ENCODE measurements at places on chromosomes 3 and 15.

DNA sequence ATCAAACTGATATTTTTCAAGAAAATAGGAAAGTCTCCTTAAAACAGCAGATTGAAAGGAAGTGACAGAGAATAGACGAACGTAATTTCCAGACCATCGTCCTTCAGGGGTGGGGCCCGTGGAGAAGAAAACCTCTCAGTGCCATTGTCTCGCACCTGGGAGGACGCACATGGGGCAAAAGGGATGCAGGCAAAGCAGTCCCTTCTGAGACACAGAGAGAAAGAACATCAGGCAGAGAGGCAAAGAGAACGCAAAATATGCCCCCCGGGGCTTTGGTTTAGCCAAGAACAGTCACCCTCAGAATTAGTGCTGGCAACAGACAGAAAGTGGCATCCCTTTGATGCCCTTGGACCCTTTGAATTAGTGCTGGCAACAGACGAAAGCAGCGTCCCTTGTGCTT lies 37.0 kb downstream of the MUC20 start:
- no peak for DNase-seq

- DNase-seq = no peak
These were observed 6.3 kb downstream of the MAN2C1 start for GRCh38 chr15:75361989-75362641.

DNA sequence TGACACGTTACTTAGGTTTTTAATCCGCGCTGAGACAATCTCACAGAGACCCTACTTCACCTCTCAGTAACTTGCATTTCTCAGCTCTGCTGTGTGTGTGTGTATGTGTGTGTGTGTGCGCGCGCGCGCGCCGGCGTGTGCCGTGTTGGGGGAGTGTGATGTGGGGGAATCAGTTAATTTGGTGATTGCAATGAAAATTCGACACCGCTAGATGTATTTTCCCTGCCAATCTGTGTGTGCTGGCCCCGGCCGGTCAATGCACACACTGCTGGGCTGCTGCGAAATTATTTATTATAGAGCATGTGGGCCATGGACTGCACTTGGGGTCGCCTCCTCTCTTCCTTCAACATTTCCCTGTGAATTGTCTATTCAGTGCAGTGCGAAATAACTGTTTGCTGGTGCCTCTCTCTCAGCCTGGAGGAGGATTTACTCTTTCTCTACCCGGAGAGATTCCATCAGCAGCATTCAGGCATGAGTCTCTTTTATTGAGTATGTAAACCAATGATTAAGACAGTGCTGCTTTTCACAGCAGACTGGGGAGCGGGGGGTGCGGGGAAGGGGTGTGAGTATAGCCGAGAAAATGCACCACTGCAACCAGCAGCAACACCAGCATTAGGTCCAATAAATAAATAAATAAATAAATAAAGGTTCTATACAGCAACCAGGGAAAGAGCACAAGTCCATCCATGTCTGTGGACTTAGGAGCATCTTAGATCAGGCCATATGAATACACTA lies 2.9 kb downstream of the CADM2 start:
- no peak for DNase-seq

DNA sequence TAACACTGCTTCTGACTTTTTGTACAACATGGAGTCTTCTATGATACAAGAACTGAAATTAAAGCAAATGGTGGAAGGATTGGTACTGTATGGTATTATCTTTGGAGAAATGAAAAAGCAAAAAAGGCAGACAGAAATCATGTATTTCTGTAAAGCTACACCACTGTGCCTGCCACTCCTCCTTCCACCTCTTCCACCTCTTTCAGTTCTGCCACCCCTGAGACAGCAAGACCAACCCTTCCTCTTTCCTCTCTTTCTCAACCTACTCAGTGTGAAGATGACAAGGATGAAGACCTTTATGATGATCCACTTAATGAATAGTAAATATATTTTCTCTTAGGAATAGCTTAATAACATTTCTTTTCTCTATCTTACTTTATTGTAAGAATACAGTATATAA lies 57.0 kb downstream of the CD200 start:
- DNase-seq = no peak

DNA sequence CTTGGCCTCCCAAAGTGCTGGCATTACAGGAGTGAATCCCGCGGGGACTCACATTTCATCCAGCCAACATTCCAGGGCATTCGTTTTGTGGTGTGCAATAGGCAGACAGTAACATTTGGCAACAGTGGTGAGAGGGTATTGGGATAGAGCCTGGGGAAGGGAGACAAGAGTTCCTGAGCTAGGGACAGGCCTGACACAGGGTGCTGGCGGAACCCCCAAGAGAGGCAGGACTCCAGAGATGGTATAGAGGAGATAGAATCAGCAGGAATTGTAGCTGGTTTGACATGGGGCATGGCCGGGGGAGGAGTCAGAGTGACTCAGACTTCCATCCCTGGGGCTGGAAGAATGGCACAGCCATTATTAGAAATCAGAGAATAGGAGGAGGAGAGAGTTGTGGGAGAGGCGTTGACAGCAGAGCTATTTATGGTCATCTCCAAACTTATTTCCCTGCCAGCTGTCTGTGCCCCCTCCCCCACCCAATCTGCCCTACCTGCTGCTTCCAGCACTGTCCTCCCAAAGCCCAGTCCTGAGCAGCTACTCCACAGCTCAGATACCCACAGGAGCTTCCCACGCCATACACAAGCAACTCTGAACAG lies 4.4 kb upstream of the IDH2 start:
- DNase-seq = no peak

DNA sequence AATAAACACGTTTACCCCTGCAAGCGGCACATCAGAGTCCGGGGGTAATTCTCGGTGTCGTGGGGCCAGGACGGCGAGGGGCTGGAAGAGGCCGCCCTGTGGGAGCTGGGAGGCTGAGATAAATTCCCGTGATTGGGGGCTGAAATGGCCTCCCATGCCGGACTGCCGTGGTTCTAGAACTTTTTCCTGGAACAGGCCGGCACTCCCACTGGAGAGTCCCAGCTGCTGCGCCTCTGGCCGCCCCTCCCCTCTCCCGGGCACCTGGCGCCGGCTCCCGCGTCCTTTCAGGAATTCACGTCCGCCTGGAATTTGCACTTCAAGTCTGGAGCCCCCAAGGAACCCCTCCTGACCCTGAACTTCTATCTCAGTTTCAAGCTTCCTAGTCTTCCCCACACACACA lies 10.8 kb upstream of the LRRC2 start:
- peak; percentile 56 for DNase-seq

- no peak for DNase-seq
These were observed 25.9 kb downstream of the PTPN23 start for GRCh38 chr3:47406762-47407149.

- DNase-seq = peak; percentile 28
These were observed 15.4 kb downstream of the LRIG1 start for GRCh38 chr3:66485291-66485968.

DNA sequence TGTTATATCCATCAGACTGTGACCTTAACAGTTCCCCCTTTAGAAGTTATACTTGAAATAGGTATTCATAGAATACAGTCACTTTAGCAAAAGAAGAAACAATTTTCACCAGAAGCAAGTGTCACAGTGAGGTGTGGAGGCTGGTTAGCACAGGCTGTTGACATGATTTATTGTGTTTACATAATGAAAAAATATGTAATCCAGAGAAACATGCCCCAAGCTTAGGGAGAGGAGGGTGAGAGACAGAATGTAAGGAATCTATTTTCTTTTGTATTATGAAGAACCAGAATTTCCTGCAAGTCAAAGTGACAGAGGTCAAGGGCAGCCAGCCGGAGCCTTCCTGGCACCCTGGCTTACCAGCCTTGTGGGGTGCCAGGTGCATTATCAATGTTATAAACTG lies 4.0 kb downstream of the IL12A start:
- DNase-seq = no peak

DNA sequence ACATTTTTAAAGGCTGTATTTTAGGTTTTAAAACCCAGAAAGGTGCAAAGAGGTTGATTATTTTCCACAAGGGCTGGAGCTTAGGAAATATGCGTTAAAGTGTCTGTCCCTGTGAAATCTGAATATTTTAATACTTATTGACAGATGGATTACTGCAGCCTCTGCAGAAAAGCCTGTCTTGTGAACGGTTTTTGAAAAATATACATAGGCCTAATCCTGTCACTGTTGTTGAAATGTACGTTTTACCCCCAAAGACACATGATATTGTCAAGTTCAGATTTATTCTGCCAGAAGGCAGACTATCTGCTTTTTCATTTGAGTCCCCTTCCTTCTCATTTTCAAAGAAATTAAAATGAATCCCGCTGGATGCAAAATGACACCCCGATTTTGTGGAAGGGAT lies 2.2 kb upstream of the BCL6 start:
- no peak for DNase-seq

DNA sequence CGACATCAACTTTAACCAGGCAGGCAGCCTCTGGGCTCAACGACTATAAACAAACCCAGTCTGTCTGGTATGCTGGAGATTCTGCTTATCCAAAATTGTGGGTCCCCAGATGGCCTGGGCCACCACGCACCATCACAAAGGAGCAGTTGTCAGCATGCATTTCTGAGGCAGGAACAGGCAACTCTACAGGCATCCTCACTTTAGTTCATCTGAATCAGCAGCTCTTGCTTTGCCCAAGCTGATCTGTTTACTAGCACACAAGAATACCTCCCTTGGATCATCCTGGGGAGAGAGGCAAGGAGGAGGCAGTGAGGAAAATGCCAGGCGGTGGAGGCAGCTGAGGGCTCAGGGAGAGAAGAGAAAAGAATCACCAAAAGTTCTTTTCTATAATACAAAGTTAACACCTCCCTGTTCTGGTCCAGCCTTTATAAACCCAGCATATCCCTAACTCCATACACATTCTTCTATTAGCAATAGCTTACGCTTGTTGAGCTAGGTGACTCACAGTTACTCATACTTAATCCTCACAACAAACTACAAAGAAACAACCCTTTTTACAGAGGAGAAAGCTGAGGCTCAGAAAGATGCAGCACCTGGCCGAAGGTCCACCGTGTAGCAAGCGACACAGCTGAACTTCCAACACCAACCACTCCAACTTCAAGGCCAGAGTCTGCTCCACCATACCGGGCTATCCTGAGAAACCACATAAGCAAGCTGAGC lies 33.6 kb downstream of the ZDHHC3 start:
- DNase-seq = no peak

DNA sequence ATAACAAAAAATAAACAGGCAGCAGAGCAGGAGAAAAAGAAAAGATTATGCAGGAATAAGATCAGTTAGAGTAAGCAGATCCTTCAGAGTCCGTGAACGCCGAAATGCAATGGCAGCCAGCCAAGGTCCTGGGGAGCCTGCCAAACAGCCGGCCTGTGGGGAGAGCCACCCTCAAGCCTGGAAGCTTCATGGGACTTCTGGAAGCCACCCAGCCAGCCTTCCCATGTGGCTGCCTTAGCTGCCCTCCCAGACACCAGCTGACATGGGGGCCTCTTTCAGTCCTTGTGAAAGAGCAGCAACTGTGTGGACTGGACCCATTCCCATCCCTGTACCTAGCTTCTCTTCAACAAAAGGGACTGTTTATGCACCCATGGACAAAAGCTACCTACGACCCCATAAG lies 64.9 kb upstream of the RAD18 start:
- DNase-seq = peak; percentile 97

- DNase-seq = peak; percentile 54
These were observed 5.2 kb downstream of the SETD5 start for GRCh38 chr3:9402410-9403228.

- DNase-seq = no peak
These were observed 188.0 kb upstream of the TGFBR2 start for GRCh38 chr3:30418443-30418842.

GRCh38 chr15:93126599-93126998 lies 37.6 kb upstream of the RGMA start:
- DNase-seq = no peak

- DNase-seq = peak; percentile 20
These were observed 227.3 kb upstream of the C2CD4B start for GRCh38 chr15:62392376-62392775.

DNA sequence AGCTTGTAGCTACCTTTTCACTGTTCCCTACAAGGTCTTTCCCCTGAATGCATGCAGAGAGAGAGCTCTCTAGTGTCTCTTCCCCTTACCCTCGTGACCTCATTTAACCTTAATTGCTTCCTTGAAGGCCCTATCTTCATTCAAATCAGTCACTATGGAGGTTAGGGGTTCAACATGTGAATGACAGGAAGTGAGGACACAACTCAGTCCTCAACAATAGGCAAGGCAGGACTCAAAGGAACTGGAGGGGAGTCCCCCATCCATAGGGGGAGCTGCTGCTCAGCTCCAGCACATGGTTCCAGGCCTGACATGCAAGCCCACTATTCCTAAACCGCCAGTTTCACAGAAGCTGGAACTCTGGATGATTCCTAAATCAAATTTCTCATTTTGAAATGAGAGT lies 33.8 kb upstream of the GYG1 start:
- DNase-seq = no peak

DNA sequence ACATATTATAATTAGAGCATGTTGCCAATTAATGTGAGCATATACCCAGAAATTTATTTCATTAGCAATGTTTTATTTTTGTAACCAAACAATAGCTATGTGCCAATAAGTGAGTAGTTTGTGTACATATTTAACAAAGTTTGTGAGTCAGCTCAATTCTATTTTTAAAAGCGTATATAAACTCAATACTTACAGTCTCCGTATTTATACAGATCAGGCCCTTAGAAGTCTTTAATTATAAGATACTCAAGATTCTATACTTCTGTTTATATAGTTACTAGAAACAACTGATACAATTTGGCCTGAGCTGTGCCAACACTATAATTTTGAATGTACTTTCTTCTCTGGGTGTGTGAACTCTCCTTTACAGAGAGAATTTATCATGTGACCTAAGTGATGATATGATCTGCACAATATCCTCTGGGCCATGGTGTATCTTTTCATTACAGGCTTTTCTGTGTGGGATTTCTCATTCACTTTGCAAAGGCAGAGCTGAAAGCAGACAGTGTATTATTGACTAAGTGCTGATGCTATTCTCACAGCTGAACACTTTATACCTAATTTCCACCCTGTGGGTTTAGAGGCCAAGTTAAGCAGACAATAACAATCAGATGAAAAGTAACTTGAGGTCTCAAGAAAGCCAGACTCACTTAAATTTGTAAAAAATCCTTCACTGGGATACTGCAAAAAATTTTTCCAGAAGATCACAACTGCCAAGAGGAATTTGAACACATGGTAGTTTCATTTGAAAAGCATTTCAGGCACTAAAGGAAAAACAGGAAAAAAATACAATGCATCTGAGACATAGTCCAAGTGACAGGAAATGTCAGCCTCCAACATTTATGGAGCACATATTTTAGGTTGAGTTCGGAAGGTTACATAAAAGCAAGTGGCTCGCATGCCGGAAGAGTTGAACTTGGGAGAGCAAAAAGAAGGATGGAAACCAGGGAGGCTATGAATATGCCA lies 277.9 kb upstream of the SEMA6D start:
- DNase-seq = no peak

- DNase-seq = no peak
These were observed 71.3 kb upstream of the CGNL1 start for GRCh38 chr15:57305009-57305408.

DNA sequence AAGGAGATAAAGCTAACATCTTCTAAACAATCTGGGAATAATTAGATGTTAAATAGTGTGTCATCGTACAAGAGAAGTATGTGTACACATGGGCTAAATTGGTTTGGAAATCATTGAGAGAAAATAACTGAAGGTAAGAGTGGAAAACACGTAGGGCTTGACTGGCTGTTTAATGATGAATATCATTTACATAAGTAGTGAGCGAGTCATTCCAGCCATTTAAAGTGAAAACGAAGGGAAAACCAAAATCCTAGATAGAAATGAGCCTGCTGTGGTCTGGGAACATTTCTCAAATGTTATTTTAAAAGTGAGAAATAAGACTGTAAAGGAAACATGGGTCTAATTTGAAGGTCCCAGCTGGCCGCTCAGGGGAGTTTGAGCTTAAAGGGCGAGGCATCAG lies 41.9 kb upstream of the KCNMB2 start:
- no peak for DNase-seq

- no peak for DNase-seq
These were observed 49.1 kb downstream of the PLS1 start for GRCh38 chr3:142645236-142645793.
